ENCODE measurements at places on chromosomes 12 and 14.

DNA sequence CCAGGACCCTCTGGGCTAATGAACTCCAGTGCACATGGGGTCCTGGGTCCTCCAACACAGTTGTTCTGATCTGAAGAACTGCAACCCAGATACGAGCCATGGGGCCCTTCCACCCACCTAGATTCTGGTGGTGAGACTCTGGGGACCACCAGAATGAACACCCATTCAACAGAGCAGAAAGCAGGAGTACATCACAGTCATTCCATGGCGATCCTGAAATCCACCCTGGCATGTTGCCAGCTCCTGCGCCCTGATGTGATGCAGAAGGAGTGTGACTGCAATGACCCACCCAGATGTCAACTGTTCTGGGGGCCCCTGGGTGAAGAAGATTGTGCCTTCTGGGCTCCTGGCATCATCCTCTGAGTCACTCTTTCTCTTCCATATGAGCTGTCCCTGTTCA is 211.6 kb downstream of the KIF26A start:
- no peak for DNase-seq

- peak; percentile 96 for DNase-seq
Measured at GRCh38 chr12:52873832-52874572, 25.2 kb upstream of the KRT78 start.

GRCh38 chr12:54684636-54685630 is 36.8 kb upstream of the DCD start:
- DNase-seq = no peak

DNA sequence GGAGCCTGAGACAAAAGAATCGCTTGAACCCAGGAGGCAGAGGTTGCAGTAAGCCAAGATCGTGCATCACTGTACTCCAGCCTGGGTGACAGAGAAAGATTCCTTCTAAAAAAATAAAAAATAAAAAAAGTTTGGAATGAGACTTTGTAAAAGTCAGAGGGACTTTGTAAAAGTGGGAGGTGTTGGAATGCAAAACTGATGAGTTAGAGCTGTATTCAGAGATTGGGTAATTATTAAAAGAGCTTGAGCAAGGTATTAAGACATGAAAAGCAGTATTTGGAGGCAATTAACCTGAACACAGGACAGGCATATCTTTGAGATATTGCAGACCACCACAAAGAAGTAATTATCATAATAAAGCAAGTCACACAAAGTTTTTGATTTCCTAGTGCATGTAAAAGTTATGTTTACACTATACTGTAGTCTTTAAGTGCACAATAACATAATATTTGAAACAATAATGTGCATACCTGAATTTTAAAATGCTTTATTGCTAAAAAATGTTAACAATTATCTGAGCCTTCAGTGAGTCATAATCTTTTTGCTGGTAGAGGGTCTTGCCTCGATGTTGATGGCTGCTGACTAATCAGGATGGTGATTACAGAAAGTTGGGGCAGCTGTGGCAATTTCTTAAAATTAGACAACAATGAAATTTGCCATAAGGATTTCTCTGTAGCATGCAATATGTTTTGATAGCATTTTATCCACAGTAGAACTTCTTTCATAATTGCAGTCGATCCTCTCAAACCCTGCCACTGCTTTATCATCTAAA is 33.1 kb downstream of the PHLDA1 start:
- DNase-seq = no peak

GRCh38 chr14:50797250-50798047 is 33.5 kb downstream of the NIN start:
- no peak for DNase-seq

GRCh38 chr12:46084666-46085631 is 94.6 kb upstream of the SCAF11 start:
- DNase-seq = no peak

GRCh38 chr12:14313379-14314138 is 51.9 kb upstream of the ATF7IP start:
- DNase-seq = no peak

GRCh38 chr12:131001493-131001892 is 47.8 kb downstream of the ADGRD1 start:
- no peak for DNase-seq

GRCh38 chr12:57530396-57531142 is 7.9 kb downstream of the MBD6 start:
- DNase-seq = no peak

- DNase-seq = no peak
Measured at GRCh38 chr12:49014547-49014946, 4.0 kb downstream of the PRKAG1 start.
